ENCODE measurements at places on chromosomes 11 and 22.

- no peak for DNase-seq
Observed at GRCh38 chr11:103898065-103898464, 138.4 kb upstream of the DDI1 start.

- no peak for DNase-seq
Observed at GRCh38 chr22:49803134-49803533, 24.5 kb downstream of the BRD1 start.

DNA sequence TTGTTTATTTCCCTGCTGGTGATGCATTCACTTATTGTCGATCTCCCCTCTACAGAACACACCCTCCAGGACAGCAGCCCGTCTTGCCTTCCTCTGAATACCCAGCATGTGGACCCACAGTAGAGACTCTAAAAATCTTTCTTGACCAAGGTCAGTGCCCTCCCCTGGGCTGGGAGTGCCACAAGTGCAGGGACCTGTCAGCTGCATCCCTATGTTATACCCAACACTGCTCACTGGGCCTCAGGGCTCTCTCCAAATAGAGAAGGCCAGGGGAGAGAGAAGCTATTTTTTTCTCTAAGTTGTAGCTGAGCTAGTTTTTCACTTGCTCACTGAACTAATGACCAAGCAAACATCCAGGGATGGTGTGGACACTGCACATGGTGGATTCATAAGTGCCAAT lies 9.8 kb downstream of the KCNJ1 start:
- no peak for DNase-seq

- DNase-seq, result no peak
Observed at GRCh38 chr11:11072067-11072466, 214.2 kb upstream of the ZBED5 start.

- no peak for DNase-seq
Observed at GRCh38 chr22:41919357-41920224, 4.7 kb upstream of the SHISA8 start.

GRCh38 chr22:45157907-45158306 lies 5.8 kb upstream of the NUP50 start:
- no peak for DNase-seq

- no peak for DNase-seq
Observed at GRCh38 chr11:2932850-2933251, 3.6 kb upstream of the PHLDA2 start.

DNA sequence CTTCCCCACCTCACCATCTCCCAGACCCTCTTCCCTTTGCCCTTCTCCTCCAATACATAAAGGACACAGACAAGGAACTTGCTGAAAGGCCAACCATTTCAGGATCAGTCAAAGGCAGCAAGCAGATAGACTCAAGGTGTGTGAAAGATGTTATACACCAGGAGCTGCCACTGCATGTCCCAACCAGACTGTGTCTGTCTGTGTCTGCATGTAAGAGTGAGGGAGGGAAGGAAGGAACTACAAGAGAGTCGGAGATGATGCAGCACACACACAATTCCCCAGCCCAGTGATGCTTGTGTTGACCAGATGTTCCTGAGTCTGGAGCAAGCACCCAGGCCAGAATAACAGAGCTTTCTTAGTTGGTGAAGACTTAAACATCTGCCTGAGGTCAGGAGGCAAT lies 58.2 kb downstream of the TIMP3 start:
- DNase-seq, result no peak

DNA sequence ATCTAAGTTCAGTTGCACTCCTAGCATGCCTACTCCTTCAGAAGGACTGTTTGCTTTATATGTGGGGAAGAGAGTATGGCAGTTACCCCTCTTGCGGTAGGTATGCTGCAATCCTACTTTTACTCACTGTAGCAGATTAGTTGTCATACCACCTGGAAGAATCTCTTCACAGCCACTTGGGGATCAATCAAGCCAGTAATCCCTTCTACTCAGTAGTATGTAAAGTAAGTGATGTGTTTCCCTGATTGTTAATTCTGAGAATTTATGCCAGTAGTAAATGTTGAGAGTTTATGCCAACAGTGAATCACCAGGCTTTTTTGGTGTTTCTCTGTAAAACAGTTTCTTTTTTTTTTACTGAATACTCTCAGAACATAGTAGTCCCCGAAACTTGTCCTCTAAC lies 34.4 kb downstream of the PRMT3 start:
- DNase-seq, result no peak

- no peak for DNase-seq
Observed at GRCh38 chr22:28570696-28571373, 108.8 kb downstream of the TTC28 start.

- no peak for DNase-seq
Observed at GRCh38 chr11:93526346-93526633, 16.9 kb downstream of the SMCO4 start.

DNA sequence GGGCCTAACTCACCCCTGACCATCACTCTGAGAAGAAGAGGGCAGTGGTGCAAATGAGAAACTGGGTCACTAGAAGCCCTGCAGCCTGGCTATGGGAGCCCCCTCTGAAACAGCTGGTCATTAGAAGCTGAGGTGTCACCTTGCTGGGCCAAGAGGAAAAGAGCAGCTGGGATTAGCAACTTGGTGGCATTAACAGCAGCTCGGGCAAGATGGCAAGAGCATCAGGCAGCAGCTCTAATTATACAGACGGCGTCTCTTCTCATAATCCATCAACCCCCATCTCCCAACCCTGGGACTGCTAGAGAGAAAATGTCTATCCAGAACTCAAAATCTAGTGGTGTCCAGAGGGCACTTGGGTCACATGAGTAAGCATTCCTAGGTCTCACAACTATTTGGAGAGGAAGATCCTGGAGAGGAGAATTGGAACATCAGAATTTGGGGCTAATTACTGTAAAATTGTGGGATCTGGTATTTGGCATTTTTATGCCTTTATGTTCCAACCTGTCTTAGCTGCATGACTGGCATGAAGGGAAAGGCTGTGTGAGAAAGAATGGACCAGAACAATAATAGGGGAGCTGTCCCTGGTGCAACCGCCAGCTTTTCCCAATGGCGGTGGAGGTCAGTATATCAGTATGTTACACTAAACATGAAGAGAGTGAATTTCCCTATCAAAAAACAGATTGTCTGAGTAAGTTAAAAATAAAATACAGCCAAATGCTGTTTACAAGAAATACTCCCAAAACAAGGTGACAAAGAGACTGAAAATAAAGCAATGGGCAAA lies 7.6 kb upstream of the LMO1 start:
- no peak for DNase-seq

DNA sequence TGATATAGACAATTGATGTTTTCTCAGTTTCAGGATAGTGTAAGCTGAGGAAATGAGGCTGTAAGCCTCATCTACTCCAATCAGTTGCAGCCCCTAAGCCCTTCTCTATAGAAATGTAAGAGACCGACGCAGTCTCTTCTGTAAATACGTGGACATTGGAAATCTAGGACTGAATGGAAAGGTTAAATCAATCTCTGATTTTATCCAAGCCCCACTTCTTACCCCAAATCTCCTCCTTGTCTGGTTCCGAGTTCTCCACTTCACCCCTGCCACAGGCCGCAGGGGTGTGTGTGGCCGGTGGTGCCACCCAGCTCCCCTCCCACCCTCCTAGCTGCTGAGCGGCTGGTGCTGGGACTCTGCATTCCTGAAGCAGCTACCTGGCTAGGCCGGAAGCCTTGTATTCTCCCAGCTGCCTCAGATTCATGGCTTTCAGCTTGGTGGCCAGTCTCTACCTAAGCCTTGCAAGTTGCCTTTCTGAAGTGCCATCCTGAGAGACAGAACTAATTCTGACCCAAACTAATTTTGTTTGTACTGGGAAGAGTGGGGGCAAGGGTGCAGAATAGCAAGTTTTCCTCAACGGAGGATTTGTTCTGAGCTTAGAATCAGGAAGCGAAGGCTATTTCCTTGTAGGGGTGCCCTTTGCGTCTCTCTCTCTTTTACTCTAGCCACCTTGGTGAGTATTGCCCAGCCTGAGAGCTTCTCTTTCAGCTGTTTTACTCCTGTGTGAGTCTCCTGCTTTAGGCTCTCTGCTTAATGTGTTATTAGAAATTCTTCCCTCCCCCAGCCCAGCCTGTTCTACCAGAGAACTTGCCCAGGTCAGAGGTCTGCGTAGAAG lies 749 bp downstream of the VWA5A start:
- DNase-seq, result no peak

GRCh38 chr11:118633319-118633690 lies 25.9 kb downstream of the PHLDB1 start:
- DNase-seq, result no peak

DNA sequence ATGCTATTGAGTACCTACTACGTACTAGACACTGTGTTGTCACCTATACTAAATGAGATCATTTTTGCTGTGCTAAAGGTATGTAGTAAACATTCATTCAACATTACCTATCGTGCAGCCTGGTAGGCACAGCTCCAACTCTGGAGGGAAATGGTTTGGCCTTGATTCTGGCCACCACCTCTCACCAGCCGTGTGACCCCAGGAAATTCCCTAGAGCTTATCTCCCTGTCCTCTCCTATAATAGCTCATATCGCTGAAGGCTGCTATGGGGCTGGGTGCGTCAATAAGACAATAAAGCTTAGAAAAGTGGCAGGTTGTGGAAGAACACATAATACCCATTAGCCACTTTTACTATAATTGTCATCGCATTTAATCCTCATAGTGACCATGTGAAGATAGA lies 107.5 kb downstream of the MYO18B start:
- DNase-seq, result no peak

GRCh38 chr22:43996981-43997265 lies 27.2 kb upstream of the PARVB start:
- no peak for DNase-seq

DNA sequence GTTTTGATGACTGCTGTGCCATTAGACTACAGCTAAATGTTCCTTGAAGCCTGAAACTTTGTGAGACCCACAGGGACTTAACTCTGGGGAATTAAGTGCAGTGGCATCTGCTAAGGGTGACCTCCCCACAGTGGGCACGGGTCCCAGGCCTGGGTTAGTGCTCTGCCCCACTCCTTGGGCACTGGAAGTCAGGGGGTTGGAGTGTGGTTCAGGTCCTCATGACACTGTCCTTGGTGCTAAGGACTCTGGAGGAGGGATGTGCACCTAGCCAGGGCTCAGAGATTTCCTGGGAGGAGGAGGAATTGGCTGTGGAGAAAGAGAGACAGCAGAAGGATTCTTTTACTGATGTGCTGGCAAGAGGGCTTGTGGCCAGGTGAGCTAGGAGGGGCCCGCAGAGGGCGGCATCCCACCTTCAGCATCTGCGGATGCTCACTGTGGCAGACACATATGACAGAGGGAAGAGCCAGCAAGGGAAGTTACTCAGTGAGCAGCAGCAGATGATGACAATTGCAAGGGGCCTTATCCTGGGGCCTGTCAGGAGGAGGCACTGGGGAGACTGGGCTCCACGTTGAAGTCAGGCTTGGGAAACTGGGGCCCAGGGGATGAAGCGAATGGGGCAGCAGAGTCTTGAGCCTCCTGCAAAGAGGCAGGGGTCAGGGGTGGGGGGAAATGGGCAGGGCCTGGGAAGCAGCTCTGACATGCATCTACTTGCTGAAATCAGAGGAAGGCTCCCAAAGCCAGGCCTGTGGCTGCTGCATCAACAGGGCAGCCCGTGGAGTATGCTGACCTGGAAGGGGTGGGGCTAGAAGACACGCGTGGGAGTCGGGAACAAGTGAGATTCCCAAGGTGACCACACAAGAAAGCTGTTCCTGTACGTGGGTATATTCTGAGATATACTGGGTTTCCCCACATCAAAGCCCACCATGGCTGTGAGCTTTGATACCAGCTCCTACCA lies 144.0 kb downstream of the MPPED1 start:
- no peak for DNase-seq

GRCh38 chr22:50305393-50305922 lies 2.0 kb downstream of the PLXNB2 start:
- no peak for DNase-seq

GRCh38 chr11:8220261-8221045 lies 43.2 kb downstream of the LMO1 start:
- no peak for DNase-seq
